ENCODE measurements at places on chromosomes 16 and 17.

DNA sequence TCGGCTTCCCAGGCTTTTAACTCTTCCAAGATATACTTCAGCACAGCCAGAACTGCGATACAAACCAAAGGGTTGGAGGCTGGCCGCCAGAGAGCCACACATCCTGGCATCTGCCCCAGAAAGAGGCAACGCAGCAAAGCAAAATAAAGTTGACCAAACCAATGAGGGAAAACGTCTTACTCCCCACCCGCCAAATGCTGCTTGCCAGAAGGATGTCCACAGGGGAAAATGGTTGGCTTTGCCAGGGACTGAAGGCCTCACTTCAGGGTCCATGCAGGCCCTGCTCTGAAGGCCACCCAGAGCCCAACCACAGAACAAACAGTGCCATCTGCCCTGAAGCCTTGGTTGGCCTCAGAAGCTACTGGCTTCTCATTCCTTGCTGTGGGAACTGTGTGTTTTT lies 15.0 kb downstream of the CACNG1 start:
- DNase-seq = no peak

GRCh38 chr16:82456683-82457082 lies 170.1 kb upstream of the CDH13 start:
- peak; percentile 18 for DNase-seq

DNA sequence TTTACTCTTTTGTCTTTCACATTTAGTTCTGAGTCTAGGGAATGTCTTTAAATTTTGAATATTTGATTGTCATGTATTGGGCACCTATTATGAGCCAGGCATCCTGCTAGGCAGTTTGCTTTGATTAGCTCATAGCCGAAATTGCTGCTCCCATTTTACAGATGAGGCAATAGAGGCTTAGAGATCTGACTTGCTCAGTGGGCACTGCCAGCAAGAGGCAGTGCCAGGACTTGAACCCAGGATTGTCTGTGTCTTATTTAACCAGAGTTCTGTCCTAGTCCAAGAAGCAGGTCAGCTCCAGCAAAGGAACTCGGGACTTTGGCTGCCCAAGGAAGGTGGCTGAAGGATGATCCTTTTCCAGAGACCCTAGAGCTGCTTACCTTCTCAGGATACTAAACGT lies 24.5 kb downstream of the BEAN1 start:
- DNase-seq = no peak

DNA sequence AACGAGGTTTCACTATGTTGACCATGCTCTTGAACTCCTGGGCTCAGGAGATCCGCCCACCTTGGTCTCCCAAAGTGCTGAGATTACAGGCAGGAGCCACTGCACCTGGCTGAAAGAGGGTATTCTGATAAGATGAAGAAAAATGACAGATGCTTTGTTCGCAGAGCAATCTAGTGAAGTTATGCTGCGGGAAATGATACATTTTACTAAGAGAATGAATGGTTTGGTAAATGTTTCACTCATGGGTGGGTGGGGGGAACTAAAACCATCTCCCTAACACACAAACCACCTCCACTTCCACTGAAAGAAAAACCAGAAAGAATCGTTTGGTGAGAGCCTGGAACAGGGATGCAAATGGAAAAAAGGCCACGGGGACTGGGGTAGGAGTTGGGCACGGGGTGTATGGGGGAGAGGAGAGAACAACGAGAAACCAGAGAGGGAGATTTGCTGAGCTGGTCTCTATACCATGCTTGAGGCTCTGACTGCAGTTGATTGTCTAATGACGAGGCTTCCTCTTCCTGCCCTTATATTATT lies 19.0 kb upstream of the XYLT2 start:
- no peak for DNase-seq

DNA sequence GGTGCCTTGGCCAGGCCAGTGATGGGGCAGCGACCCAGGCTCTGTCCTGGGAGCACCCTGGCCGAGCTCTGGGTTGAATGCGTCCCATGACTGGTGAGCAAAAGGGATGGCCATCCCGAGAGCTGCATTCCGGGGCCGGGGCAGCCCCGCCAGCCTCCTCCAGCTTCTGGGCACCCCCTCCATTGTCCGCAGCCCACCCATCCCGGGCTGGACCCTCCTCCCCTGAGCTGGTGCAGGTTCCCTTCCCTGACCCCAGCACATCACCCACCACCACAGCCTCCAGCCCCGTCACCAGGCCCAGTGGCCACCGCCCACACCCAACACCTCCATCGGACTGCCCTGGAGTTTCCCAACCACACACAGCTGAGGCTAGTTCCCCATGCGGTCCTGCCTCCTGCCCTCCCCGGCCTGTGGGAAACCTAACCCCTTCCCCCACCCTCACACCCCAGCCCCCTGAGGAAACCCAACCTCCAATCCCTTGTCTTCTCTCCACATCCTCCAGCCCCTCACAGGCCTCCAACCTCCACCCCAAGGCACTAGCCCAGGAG lies 16.2 kb upstream of the PVALEF start:
- DNase-seq = no peak

DNA sequence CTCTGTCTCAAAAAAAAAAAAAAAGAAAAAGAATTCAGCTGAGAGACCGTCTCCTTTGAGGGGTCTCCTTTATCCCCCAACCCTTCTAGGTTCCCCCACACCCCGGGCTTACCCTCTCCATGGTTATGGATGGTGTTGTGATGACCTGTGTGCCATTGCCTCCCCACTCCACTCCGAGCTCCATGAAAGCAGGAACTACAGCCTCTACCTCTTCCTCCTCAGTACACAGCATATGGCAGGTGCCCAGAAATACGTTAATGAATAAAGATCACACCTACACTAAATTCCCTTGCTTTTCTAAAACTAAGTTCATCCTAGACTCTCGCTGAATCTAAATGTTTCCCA lies 17.2 kb downstream of the COPRS start:
- no peak for DNase-seq
